SK-N-SH (cell line): ENCODE measurements at places on chromosomes 6 and 20. TPM values are rescaled to one million over a fixed set of nuclear protein-coding genes. Genes with fewer than 3 reads are reported as not detected.

- no peak for DNase-seq
Measured at GRCh38 chr6:72702421-72702820, 80.6 kb downstream of the KCNQ5 start.

- no peak for DNase-seq
Measured at GRCh38 chr6:54060286-54060685, 51.0 kb upstream of the MLIP start.

Gene LPA
- not detected in 2 replicates for polyA plus RNA-seq

Gene FBXO9
- polyA plus RNA-seq: 61.9 and 72.9 TPM in 2 replicates
